ENCODE measurements at places on chromosomes 6 and 20. TPM values are rescaled to one million over a fixed set of nuclear protein-coding genes. Genes with fewer than 3 reads are reported as not detected.
A peak's percentile ranks its signal among the peaks of the same experiment; 100 is the strongest.

DNA sequence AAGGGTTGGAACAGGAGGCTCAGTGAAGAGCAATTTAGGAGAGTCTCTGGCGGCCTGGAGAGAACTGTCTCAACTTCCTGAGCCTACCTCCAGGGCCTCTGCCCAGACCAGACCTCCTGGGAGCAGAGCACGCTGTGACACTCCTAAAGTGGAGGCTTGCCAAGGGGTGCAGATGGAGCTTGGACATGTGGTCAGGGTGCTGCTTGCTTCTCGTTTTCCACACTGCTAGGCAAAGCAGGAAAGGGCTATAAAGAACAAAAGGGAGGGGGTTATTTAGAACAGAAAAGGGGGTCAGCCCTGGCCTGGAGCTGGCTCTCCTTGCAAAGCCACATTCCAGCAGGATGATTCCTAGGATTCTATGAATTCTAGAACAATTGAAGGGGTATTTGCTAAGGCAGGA is 145.7 kb upstream of the GGTLC1 start:
- peak; percentile 99 for DNase-seq
- no peaks in the 10 kb centered on the region for H3K27me3 ChIP-seq
- H3K4me3 ChIP-seq: peak overlapping the region; percentile 86
- H3K4me1 ChIP-seq: peaks cover 68% of the 10 kb centered on the region
- H3K36me3 ChIP-seq: peaks cover 51% of the 10 kb centered on the region
- peak overlapping the region; percentile 98 for H3K27ac ChIP-seq

DNA sequence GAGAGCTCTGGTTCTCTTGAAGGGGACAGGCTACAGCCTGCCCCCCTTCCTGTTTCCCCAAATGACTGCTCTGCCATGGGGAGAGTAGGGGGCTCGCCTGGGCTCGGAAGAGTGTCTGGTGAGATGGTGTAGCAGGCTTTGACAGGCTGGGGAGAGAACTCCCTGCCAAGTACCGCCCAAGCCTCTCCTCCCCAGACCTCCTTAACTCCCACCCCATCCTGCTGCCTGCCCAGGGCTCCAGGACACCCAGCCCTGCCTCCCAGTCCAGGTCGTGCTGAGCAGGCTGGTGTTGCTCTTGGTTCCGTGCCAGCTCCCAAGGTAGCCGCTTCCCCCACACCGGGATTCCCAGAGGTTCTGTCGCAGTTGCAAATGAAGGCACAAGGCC is 9.8 kb downstream of the VEGFA start:
- no peak overlapping the region for H3K4me3 ChIP-seq
- H3K4me1 ChIP-seq: 0 out of 2 replicates have a peak, but pooled peaks cover 5% of the 10 kb centered on the region
- H3K27me3 ChIP-seq: no peaks in the 10 kb centered on the region
- H3K27ac ChIP-seq: no peak overlapping the region
- DNase-seq: no peak
- peaks cover 96% of the 10 kb centered on the region for H3K36me3 ChIP-seq

The BTBD3 gene
- total RNA-seq: 21.6 TPM

The ASIP gene
- not detected for total RNA-seq

The RAB44 gene
- total RNA-seq: not detected

Measured in PC-3 (cell line).